K562 (cell line): ENCODE measurements at places on chromosomes 1 and 21. TPM values are rescaled to one million over a fixed set of nuclear protein-coding genes. Genes with fewer than 3 reads are reported as not detected.

The KCNK1 gene
- 9.4 and 9.8 TPM in 2 replicates for total RNA-seq

The ATAD3C gene
- total RNA-seq = 0.18 and 0.60 TPM in 2 replicates

The VAV3 gene
- total RNA-seq = not detected in 2 replicates

The CLCNKB gene
- total RNA-seq = 1.1 TPM in 2 replicates

The GCSAML gene
- total RNA-seq = not detected in 2 replicates

The OR2T29 gene
- not detected in 2 replicates for total RNA-seq

The KRTAP19-3 gene
- not detected in 2 replicates for total RNA-seq

DNA sequence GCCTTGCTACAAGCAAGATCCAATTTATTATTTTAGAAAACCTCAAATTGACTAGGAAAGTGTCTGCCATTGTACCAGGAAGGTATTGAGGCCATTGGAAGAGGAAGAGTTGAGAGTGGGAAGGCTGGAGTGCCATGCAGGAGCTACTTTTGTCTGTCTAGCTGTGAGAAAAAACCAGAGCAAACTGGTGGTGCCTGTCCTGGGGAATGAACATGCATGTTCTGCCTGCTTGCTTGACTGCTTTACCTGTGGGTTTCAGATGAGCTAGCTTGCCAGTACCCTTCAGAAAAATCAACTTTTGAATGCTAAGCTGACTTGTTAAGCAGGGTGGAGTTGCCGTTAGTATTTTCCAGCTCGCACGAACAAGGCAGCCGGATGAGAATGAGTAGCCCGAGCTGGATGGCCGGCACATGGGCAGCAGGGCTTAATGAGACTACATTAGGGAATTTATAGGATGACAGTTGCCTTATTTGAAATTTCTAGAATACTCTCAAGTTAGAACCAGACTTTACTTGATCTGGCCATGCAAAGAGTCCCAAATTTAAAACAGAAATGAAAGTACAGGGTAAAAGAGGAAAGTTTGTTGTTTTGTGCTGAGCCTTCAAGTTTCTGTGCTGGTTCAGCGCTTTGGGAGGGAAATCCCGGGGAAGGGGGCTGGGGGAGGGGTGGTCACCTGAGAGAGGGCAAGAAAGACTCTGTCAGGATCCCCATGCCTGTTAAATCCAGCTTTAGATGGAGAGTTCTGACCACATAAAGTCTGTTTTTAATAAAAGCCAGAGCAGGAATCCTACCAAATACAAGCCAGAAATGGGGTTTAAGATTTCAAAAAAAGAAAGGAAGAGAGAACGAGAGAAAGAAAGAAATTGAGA, 29.6 kb upstream of the C1orf105 start:
- DNase-seq = no peak

DNA sequence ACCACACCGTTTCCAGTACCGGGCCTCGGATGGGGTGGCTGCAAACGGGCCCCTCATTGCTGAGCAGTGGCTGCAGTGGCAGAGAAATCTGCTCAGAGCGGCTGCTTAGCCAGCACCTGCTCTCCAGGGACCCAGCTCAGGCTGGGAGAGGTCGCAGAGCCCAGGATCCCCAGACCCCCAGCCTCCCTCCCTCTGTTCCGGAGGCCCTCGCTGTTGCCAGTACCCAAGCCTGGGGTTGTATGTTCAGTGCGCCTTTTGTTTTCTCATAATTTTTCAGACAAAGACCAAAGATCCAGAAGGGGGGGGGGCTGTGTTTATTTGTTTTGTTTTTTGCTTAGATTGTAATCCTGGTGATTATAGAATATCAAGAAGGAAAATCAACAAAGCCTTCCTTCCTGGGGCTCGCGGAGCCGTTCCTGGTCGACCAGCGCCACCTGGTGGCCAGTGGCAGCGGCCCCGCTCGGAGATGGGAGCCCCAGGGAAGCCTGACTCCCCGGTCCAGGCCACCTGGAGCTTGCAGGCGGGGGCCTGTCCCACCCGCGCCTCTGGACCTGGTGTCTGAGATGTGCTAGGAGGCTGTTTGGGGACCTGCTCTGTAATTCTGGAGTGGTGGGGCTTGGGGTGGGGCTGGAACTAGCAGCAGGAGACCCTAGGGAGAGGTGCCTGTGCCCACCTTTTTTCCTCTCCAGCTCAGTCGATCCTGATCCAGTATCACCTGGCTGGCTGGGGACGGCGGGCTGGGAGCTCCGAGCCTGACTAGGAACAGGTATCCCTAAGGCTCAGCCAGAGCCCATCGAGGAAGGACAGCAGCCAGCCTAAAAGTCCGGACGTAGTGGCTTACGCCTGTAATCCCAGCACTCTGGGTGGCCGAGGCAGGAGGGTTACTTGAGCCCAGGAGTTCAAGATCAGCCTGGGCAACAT, 123.9 kb upstream of the VAMP3 start:
- peak; percentile 68 for DNase-seq

- DNase-seq = no peak
Measured at GRCh38 chr1:179821524-179821923, 56.1 kb downstream of the TOR1AIP2 start.

- no peak for DNase-seq
Measured at GRCh38 chr21:14767192-14767852, 221.2 kb upstream of the SAMSN1 start.

GRCh38 chr1:231383159-231383860, 38.8 kb downstream of the EGLN1 start:
- DNase-seq = no peak

DNA sequence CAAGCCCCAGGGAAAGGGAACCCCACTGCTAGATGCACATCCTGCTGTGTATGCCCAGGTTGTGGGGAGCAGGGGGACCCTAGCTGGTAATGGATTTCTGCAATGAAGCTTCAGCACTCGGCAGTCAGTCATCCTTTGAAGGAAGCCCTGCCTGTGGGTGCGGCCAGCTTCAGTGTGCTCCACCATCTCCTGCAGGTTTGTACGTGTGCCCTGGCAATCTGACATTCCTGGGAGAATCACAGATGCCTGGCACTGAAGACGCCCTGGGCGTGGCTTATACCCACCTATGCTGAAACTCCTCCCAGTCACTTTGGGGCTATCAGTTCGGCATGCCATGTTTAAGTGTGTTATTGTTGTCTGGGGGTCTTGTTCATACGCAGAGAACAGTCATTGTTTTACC, 6.8 kb downstream of the SPRR5 start:
- no peak for DNase-seq

GRCh38 chr1:6414443-6414844, 5.3 kb downstream of the HES2 start:
- peak; percentile 80 for DNase-seq

DNA sequence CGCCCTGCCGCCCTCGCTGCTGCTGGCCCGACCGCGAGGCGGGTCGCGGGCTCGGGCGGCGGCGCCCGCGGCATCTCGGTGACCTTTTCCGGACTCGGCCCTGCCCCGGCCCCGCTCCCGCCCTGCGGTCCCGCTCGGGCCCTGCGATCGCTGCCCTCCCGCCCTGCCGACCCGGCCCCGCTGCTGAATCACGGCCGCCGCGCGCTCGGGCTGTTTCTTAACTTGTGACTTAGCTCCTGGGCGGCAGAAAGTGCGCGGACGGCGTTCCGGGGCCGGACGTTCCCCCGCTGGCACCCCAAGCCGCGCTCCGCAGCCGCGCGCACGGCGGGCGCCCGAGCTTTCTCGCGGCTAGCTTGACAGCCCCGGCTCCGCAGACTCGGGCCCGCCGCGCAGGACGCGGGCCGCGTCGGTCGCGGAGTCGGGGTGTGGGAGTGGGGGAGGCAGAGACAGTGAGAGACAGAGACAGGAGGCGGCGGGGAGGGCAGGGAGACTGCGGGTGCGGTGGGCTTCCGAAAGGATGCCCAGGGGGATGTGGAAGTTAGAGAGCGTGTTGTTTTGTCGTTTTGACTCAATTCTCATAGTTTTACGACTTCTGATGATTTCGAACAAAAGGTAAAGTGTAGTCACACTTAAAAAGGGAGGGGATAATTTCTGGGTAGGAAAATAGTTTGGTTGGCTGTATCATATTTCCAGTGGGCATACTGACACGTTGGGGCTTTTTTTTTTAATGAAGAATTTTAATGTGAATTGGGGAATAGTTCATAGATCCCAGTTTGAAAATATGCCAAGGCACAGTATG, 49.8 kb downstream of the PRDM2 start:
- DNase-seq = no peak

GRCh38 chr1:19038096-19038495, 81.6 kb upstream of the IFFO2 start:
- no peak for DNase-seq

DNA sequence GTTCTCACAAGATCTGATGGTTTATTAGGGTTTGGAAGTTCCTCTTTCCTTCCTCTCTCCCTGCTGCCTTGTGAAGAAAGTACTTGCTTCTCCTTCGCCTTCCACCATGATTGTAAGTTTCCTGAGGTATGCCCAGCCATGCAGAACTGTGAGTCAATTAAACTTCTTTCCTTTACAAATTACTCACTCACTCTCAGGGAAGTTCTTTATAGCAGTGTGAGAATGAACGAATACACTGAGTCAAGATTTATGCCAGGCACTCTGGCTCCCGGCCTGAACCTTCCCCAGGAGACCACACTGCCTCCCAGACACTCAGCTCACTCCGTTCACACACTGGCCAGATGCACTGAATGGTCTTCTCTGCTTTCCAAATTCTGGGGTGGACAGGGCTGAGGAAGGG, 308.3 kb upstream of the AJAP1 start:
- DNase-seq = no peak

GRCh38 chr1:241356187-241356518, 852 bp downstream of the RGS7 start:
- DNase-seq = no peak

GRCh38 chr1:197915862-197916499, 1.2 kb upstream of the LHX9 start:
- peak; percentile 47 for DNase-seq

- no peak for DNase-seq
Measured at GRCh38 chr1:163444665-163445064, 122.9 kb downstream of the NUF2 start.

GRCh38 chr1:31381394-31382294, 8.8 kb upstream of the FABP3 start:
- DNase-seq = no peak
